ENCODE measurements at places on chromosomes 4 and X. TPM values are rescaled to one million over a fixed set of nuclear protein-coding genes. Genes with fewer than 3 reads are reported as not detected.

- H3K27me3 ChIP-seq, result no peaks in the 10 kb centered on the region
- no peak for DNase-seq
- no peak overlapping the region for H3K27ac ChIP-seq
- no peaks in the 10 kb centered on the region for H3K4me1 ChIP-seq
- H3K36me3 ChIP-seq, result peaks cover 7% of the 10 kb centered on the region
These were observed 81.3 kb downstream of the C4orf51 start for GRCh38 chr4:145760961-145761929.

GRCh38 chr4:110137829-110138228 is 60.6 kb downstream of the ELOVL6 start:
- H3K4me1 ChIP-seq, result peaks cover 7% of the 10 kb centered on the region
- no peak for DNase-seq
- H3K27ac ChIP-seq, result no peak overlapping the region
- H3K27me3 ChIP-seq, result no peaks in the 10 kb centered on the region
- H3K36me3 ChIP-seq, result no peaks in the 10 kb centered on the region
- no peak overlapping the region for H3K4me3 ChIP-seq

DNA sequence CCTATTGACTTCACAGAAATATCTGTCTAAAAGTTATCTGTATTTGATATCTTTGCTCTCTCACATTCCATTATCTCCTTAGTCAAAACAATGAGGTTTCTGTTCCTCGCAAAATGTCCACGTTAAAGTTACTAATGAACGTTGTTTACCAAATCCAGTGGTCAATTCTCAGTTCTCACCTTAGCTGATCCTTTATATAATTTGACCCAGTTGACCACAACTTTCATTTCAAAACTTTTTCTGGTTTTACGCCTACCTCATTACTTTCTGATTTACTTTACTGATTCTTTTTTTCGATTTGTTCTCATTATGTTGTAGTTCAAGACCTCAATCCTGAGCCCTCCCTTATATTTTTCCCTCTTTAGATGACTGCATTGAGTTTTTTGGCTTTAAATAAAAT is 186.6 kb downstream of the IL1RAPL1 start:
- no peaks in the 10 kb centered on the region for H3K4me1 ChIP-seq
- H3K4me3 ChIP-seq, result no peak overlapping the region
- no peaks in the 10 kb centered on the region for H3K27me3 ChIP-seq
- DNase-seq, result no peak
- no peaks in the 10 kb centered on the region for H3K36me3 ChIP-seq

DNA sequence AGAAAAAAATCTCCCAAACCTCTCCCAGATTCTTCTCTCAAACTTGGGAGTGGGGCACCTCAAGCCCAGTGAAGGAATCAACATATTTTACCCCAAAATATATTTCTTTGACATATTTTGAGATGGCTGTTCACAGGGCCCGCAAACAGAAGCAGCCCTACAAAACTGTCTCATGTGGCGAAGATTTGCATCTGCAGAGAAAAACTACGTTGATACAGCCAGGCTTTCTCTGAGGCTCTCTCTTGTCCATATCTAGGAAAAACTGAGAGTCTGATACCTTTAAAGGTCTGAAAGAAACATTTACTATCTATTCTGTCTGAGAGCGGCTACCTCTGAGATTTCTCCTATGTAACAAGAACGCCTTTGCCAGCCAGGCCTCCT is 23.3 kb upstream of the TMSB4X start:
- H3K36me3 ChIP-seq, result no peaks in the 10 kb centered on the region
- no peaks in the 10 kb centered on the region for H3K27me3 ChIP-seq
- no peak for DNase-seq

- H3K36me3 ChIP-seq, result no peaks in the 10 kb centered on the region
- H3K4me3 ChIP-seq, result no peak overlapping the region
- H3K4me1 ChIP-seq, result no peaks in the 10 kb centered on the region
- H3K27ac ChIP-seq, result no peak overlapping the region
These were observed 301.2 kb downstream of the IL1RAPL1 start for GRCh38 chrX:28888416-28888815.

DNA sequence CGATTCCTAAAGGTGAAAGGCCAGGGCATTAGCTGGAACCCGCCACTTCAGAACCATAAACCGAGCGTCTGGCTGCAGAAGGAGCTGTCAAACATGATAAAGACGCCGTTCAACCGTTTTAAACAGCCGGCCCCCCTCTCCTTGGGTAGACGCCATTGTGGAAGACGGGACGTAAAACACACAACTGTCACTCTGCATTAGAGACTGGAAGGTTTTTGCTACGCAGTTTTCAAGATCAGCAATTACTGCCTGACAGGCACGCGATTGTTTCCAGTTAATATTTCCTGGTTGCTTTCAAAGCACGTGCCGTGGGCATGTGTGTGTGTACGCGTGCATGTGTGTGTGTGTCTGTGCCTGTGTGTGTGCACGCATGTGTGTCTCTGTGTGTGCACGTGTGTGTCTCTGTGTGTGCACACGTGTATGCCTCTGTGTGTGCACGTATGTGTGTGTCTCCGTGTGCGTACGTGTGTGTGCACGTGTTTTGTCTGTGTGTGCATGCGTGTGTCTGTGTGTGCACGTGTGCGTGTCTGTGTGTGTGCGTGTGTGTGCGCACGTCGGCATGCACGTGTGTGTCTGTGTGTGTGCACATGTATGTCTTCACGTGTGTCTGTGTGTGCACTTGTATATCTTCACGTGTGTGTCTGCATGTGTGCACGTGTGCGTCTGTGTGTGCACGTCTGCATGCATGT is 48.8 kb downstream of the SHOX start:
- H3K4me1 ChIP-seq, result no peaks in the 10 kb centered on the region
- DNase-seq, result no peak
- H3K27ac ChIP-seq, result no peak overlapping the region
- no peaks in the 10 kb centered on the region for H3K27me3 ChIP-seq
- no peaks in the 10 kb centered on the region for H3K36me3 ChIP-seq

DNA sequence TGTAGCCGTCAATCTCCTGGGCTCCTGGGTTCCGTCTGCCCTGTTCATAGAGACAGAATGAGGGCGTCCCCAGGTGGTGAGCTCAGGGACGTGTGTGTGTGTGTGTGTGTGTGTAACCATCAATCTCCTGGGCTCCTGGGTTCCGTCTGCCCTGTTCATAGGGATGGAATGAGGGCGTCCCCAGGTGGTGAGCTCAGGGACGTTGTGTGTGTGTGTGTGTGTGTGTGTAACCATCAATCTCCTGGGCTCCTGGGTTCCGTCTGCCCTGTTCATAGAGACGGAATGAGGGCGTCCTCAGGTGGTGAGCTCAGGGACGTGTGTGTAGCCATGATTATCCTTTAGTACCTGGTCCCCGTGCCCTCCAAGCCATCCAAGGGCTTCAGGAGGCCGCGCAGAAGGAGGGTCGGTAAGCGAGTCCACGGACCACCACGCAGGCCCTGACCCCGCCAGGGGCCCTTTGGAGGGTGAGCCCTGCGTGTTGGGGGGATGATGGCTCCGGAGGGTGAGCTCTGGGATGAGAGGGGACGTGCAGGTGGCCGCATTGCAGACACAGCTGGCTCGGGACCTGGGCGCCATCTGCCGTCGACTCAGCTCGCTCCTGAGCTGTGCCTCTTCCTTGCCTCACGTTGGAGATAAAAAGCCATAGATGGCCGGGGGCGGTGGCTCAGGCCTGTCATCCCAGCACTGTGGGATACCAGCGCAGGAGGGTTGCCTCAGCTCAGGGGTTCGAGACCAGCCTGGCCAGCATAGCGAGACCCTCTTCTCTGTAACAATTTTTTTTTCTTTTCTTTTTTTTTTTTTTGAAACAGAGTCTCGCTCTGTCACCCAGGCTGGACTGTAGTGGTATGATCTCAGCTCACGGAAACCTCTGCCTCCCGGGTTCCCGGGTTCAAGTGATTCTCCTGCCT is 5.4 kb upstream of the GTPBP6 start:
- H3K36me3 ChIP-seq, result no peaks in the 10 kb centered on the region
- H3K4me1 ChIP-seq, result peaks cover 21% of the 10 kb centered on the region
- peak; percentile 88 for DNase-seq
- H3K4me3 ChIP-seq, result no peak overlapping the region

DNA sequence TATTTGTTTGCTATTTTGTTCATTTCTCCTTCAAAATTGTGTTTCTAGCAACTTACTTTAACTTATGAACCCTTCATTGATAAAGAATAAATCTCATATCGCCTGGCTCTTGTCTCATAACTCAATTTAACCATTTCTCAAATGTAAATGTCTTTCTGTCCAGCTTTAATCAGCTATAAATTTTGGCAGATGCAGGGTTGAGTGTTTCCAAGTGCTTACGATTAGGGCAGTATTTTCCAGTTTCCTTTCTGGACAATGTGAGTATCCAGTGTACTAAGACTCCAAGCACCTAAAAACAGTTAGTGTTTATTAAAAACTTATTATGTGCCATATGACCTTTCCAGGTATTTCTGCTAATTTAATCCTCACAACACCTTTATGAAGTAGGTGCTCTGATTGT is 218.6 kb upstream of the GK2 start:
- no peak for DNase-seq
- H3K4me1 ChIP-seq, result no peaks in the 10 kb centered on the region

- H3K4me1 ChIP-seq, result peaks cover 10% of the 10 kb centered on the region
- H3K36me3 ChIP-seq, result no peaks in the 10 kb centered on the region
- no peaks in the 10 kb centered on the region for H3K27me3 ChIP-seq
- DNase-seq, result no peak
- H3K27ac ChIP-seq, result no peak overlapping the region
These were observed 4.4 kb upstream of the SMIM14 start for GRCh38 chr4:39642885-39643552.

DNA sequence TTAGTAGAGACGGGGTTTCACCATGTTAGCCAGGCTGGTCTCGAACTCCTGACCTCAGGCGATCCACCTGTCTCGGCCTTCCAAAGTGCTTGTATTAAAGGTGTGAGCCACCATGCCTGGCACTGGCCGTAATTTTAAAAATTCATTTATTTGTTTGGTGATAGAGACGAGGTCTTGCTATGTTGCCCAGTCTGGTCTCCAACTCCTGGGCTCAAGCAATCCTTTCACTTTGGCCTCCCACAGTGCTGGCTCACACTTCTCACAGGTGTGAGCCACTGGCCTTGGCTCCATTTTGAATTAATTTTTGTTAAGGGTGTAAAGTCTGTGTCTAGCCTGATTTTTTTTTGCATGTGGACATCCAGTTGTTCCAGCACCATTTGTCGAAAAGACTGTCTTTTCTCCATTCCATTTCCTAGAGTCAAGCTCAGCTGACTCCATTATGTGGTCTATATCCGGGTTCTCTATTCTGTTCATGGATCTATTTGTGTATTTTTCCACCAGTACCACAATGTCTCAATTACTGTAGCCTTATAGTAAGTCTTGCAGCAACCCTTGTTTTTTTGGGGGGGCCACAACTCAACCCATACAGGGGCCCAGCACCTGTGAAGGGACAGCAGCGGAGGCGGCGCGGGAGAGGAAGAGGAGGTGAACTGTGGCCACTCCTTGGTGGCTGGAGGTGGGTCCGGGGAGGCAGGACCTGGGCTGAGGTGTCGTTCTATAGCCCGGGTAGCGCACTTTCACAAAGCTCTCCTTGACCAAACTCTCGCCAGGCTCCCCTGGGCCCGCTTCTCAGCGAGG is 1.5 kb upstream of the NSD2 start:
- peaks cover 52% of the 10 kb centered on the region for H3K4me1 ChIP-seq
- H3K27ac ChIP-seq, result peak overlapping the region; percentile 100
- no peaks in the 10 kb centered on the region for H3K36me3 ChIP-seq
- DNase-seq, result no peak
- no peak overlapping the region for H3K4me3 ChIP-seq
- no peaks in the 10 kb centered on the region for H3K27me3 ChIP-seq

- no peak overlapping the region for H3K4me3 ChIP-seq
- H3K4me1 ChIP-seq, result peaks cover 9% of the 10 kb centered on the region
- no peaks in the 10 kb centered on the region for H3K36me3 ChIP-seq
- no peak overlapping the region for H3K27ac ChIP-seq
- DNase-seq, result no peak
These were observed 179.1 kb upstream of the ANXA3 start for GRCh38 chr4:78372355-78372988.

DNA sequence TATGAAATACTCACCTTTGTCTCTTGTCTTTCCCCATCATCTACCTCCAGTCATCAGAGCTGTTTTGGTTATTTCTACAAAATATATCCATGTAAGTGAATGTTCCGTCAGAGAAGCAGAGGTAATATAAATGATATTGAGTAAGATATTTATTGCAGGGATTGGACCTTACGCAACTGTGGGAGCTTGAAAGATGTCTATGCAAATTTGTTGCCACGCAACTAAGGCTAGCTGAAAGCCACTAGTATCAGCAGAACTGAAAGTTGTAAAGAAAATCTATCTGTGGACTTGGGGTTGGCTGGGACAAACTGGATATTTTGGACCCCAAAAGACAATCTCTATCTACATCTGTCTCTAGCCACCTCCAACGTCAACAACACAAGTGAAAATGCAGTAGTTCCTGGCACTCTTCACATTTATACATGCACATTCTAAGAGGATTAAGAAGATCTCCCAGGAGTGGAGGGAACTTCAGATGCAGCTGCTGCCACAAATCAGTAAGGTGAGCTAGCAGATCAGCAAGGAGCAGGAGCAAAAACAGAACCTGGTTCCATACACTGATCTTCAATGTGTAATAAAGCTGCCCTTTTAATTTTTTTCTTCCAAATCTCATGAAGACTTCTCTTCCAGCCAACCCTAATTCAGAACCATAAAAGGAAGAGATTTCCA is 8.5 kb upstream of the CCSER1 start:
- no peaks in the 10 kb centered on the region for H3K36me3 ChIP-seq
- H3K4me3 ChIP-seq, result no peak overlapping the region

GRCh38 chr4:18247189-18247588 is 225.6 kb upstream of the LCORL start:
- no peaks in the 10 kb centered on the region for H3K4me1 ChIP-seq
- no peak overlapping the region for H3K4me3 ChIP-seq
- DNase-seq, result no peak
- H3K36me3 ChIP-seq, result no peaks in the 10 kb centered on the region

- no peak overlapping the region for H3K4me3 ChIP-seq
- no peak overlapping the region for H3K27ac ChIP-seq
- H3K4me1 ChIP-seq, result no peaks in the 10 kb centered on the region
- no peak for DNase-seq
These were observed 252.6 kb upstream of the MAD2L1 start for GRCh38 chr4:120319046-120319767.

GRCh38 chr4:109676886-109677285 is 26.4 kb downstream of the CASP6 start:
- no peak for DNase-seq
- H3K27me3 ChIP-seq, result no peaks in the 10 kb centered on the region
- H3K36me3 ChIP-seq, result no peaks in the 10 kb centered on the region

GRCh38 chrX:17021851-17022604 is 75.6 kb downstream of the REPS2 start:
- H3K36me3 ChIP-seq, result no peaks in the 10 kb centered on the region
- H3K4me3 ChIP-seq, result no peak overlapping the region
- DNase-seq, result no peak
- H3K27ac ChIP-seq, result no peak overlapping the region

GRCh38 chr4:188432328-188432727 is 293.1 kb downstream of the TRIML1 start:
- H3K27me3 ChIP-seq, result no peaks in the 10 kb centered on the region
- H3K36me3 ChIP-seq, result no peaks in the 10 kb centered on the region
- H3K27ac ChIP-seq, result no peak overlapping the region
- H3K4me1 ChIP-seq, result peaks cover 6% of the 10 kb centered on the region
- H3K4me3 ChIP-seq, result no peak overlapping the region

Gene LRAT
- not detected for total RNA-seq

Gene MAGEE2
- not detected for total RNA-seq

Gene RTL5
- 1.6 TPM for total RNA-seq

Gene ABLIM2
- 6.0 TPM for total RNA-seq

Gene PTTG2
- total RNA-seq, result 1.3 TPM

Gene SMIM10
- total RNA-seq, result 1.0 TPM

Gene PAK3
- total RNA-seq, result 43.5 TPM

Gene TXLNG
- 10.9 TPM for total RNA-seq

Gene WAS
- total RNA-seq, result 1.0 TPM

Gene ATP2B3
- not detected for total RNA-seq

Gene GATA1
- total RNA-seq, result not detected

Measured in body of pancreas (tissue), 4 donors.